ENCODE measurements at places on chromosomes 6 and 20. TPM values are rescaled to one million over a fixed set of nuclear protein-coding genes. Genes with fewer than 3 reads are reported as not detected.

Gene ISM1
- total RNA-seq: 0.33 TPM

Gene APOM
- 1.2 TPM for total RNA-seq

Gene RFX6
- total RNA-seq: not detected

Gene CAPN11
- not detected for total RNA-seq

Gene RNF217
- total RNA-seq: 13.4 TPM

Gene BPIFA3
- not detected for total RNA-seq

Measured in uterine smooth muscle cell (primary cell).